ENCODE measurements at places on chromosomes 16 and 17.
A peak's percentile ranks its signal among the peaks of the same experiment; 100 is the strongest.

DNA sequence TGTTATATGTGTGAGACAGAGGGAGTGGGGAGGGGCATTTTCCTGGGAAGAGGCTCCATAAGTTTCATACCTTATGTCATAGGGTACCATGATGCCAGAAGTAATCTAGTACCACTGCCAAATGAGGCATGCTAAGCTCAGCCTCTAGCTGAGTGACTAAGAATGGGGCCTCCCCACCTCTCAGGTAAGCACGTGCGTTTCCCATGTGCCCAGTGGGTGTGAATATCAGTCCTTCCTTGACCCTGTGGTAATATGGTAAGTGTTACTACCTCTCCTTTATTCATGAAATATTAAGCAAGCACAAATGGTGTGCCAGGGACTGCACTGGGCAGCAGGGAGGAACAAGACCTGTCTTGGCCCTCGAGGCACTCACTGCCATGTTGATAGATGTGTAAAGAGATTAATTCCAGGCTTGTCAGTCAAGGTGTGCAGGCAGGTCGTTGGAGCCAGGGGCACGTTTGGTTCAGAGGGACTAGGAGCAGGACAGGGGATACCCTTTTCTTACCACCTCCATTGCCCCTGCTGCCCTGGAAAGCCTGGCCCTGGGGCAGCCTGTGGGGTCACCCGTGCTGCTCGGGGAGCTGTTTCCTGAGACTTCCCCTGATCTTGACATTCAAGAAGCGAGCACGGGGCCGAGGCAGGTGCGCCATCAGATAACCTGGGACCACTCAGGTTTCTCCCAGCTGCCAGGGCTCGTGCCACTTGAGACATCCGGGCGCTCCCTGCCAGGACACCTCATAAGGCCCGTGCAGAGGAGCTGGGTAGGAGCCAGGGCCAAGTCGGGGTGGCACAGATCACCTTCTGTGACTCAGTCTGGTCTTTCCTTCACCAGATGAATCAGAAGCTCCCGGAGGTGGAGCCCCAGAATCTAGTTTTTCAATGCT, 8.8 kb downstream of the RSAD1 start:
- DNase-seq = no peak

DNA sequence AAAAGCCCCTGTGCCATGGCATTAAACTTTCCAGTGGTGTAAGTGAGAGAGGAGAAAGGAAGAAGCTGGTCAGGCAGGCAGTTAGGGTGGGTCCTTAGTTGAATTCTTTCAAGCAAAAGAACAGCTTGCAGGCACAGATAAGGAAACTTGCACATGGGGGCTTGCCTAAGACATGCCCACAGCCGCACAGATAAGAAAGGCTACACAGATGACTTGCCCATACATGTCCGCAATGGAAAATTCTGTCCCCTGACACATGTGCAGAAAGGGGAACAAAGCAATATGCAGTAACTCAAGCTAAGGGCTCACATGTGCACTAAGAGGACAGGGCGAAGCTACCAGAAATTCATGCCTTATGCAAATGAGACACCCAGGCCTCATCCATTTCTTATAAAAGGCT, 69.9 kb downstream of the GSG1L start:
- no peak for DNase-seq

GRCh38 chr16:88929091-88929445, 47.9 kb downstream of the CBFA2T3 start:
- no peak for DNase-seq

GRCh38 chr16:27446721-27447120, 44.7 kb downstream of the IL21R start:
- peak; percentile 61 for DNase-seq

DNA sequence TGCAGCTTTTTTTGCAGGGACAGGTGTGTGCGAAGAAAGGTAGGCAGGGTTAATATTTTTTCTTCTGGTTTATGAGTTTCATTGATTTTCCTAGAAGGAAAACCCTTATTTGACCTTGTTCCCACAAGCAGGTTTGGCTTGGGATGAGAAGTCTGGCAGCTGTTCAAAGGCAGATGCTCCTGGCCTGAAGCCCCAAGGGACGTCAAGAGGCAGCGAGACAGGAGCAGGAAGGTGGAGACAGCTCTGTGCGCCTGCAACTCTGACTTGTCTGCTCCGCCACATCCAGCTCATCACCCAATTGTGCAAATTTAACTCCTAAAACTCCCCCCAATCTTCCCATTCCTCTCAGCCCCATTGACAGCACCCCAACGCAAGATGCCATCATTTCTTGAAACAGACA, 136.8 kb upstream of the XYLT1 start:
- no peak for DNase-seq

GRCh38 chr16:9996221-9996620, 186.0 kb downstream of the GRIN2A start:
- DNase-seq = no peak

GRCh38 chr17:46976626-46977270, 2.3 kb downstream of the RPRML start:
- DNase-seq = no peak

- DNase-seq = no peak
Observed at GRCh38 chr17:66414561-66415175, 112.3 kb downstream of the PRKCA start.
